ENCODE measurements at places on chromosomes 12 and 14.
A peak's percentile ranks its signal among the peaks of the same experiment; 100 is the strongest.

DNA sequence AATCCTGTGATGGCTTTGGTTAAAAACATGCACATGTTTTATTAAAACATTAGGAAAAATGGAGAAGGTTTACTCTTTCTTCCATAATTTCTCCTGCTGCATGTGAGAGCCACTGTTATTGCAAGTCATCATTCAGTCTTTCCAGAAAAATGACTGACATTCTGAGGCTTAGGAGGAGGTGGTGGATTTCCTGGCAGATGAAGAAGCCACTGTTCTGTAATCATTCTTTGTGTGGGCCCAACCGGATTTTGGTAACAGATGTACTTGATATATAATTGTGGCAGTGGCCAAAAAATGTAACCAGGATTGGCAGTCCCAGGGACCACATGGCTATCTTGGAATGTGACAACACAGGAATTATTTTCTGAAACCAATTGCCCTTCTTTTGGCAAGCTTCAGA lies 120.2 kb downstream of the DAAM1 start:
- no peak for DNase-seq

- no peak for DNase-seq
Observed at GRCh38 chr12:47267571-47267970, 187.8 kb upstream of the AMIGO2 start.

GRCh38 chr14:99479160-99479905 lies 1.3 kb downstream of the SETD3 start:
- no peak for DNase-seq

GRCh38 chr12:11729008-11729407 lies 79.5 kb downstream of the ETV6 start:
- DNase-seq, result no peak

GRCh38 chr12:71160585-71160984 lies 2.8 kb upstream of the TSPAN8 start:
- no peak for DNase-seq

- DNase-seq, result no peak
Observed at GRCh38 chr12:83005534-83006197, 319.0 kb downstream of the TMTC2 start.

DNA sequence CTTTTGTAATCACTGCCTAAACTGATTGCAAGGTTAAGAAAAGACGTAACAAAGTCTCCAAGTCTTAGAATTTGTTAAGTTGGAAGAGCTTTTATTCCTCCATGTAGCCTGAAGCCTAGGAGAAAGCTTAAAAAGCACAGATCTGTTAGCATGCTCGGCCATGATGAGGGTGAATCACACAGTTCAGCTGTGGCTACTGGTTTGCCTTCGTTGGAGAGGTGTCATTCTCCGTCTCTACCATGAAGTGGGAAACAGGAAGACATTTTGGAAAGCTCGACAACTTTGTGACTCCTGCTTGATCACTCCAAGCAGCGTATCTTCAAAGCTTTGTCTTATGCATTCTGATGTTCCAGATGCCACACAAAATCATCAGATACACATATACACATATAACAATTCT lies 27.1 kb downstream of the DCP1B start:
- DNase-seq, result no peak

DNA sequence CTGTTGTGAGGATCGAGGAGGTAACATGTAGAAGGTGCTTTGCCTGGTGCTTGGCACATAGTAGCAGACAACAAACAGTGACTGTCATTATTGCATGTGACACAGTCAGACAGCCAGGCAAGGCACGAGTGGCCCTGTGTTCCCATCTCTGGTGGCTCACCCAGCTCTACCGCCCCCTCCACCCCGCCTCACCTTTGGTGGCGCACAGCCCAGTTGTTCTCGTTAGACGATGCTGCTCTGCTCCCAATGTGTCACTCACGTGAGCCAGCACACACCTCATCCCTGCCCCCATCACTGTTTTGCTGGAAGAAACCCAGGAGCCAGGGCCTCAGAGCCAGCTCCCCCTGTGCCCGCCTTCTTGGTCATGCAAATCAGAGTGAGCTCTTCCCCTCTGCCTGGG lies 113.3 kb downstream of the CALM1 start:
- peak; percentile 12 for DNase-seq

DNA sequence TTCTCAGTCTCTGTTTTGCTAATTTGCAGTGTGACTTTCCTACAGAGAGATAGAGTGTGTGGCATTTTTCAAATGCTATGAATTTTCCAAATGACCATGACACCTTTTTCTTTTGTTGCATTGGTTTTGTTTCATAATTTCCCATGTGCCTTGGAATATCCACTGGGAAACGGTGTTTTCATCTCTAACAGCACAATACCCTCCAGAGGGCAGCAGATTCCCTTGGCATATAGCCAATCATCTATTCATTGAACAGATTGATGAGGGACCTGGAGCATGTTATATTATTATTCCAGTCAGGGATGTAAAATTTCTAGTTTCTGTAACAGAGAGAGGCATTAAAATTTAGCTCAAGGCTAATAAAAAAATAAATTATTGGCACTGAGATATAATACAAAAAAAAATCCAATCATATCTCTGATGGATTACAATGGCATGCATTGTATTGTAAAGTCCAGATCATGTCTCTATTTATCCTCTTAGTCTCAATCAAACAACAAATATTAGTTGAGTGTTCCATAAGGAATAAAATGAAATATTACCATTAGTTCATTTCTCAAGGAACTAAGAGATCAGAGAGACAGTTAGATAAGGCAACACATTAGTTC lies 29.6 kb upstream of the NTN4 start:
- DNase-seq, result peak; percentile 47

DNA sequence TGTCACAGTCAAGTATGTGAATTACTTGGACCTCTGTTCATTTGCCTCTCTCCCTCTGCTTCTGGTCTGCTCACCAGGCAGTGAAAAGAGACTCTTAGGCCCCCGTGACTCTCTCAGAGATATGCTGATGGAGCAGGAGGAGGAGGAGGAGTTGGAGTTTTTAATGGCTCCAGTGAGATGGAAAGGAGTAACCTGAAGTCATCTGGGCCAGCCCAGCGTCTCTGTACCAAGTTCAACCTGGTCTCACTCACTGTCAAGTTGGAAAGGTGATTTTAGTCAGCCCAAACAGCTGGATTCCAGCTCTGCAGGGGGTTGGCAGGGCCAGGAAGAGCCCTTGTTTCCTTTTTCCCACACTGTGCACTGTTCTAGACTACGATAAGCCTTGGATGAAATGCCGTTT lies 48.6 kb downstream of the SH2B3 start:
- no peak for DNase-seq

DNA sequence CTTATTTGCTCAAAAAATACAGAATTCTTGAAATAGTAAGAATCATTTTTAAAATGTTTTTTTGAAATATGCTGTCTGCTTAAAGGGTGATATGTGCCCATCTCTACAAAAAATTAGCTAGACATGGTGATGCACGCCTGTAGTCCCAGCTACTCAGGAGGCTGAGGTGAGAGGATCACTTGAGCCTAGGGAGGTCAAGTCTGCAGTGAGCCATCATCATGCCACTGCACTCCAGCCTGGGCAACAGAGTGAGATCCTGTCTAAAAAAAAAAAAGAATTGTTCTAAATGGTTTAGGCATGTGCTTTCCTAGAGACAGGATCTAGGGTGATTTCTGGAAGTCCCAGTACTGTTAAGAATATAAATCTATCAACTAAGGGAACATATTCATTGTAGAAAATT lies 75.6 kb upstream of the HECTD1 start:
- no peak for DNase-seq

- peak; percentile 21 for DNase-seq
Observed at GRCh38 chr12:114547636-114548035, 136.3 kb downstream of the TBX3 start.

DNA sequence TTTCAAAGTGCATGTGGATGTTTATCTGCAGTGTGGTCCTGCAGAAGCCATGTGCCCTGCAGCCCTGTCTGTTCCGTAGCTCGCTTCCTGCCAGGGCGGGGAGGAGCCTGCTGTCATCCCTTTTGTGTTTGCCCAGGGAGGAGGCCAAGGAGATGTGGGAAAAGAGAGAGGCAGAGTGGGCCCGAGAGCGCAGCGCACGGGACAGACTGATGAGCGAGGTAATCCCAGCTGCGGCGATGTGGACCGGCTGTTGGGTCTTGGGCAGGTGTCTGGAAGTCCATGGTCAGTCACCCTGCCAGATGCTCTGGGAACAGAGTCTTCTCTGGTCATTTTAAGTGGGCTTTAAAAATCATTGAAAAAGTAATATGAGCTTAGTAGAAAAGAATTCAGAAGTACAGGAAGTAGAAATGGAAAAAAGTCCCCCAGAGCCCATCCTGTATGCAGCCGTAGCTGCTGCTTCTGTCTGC lies 12.8 kb downstream of the TCHP start:
- DNase-seq, result no peak

- DNase-seq, result peak; percentile 94
Observed at GRCh38 chr12:6963016-6963731, 7.3 kb downstream of the PHB2 start.

DNA sequence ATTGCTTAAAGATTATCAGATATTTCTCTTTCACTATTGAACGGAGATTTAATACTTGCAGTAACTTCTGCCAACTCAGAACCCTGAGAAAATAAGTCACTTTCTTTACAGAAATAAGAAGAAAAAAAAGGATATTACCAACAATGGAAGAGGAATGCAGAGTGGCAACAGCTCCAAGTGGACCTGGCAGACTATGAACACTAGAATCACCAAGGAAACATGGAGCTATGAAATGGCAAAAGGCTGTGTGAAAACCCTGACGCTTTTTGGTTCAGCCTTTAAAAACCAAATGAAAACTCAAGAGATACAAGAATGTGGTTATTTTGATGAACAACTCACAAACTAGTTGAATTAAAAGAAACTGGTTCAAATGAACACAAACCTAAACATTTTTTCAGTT lies 17.7 kb downstream of the DTD2 start:
- DNase-seq, result no peak

- DNase-seq, result no peak
Observed at GRCh38 chr14:71523630-71524319, 408.5 kb upstream of the RGS6 start.

GRCh38 chr14:59239022-59239421 lies 50.6 kb downstream of the DAAM1 start:
- no peak for DNase-seq

- no peak for DNase-seq
Observed at GRCh38 chr14:29799464-29800095, 128.1 kb downstream of the PRKD1 start.

- no peak for DNase-seq
Observed at GRCh38 chr12:71865757-71866536, 26.4 kb downstream of the TBC1D15 start.

- DNase-seq, result no peak
Observed at GRCh38 chr14:101518611-101519473, 42.5 kb upstream of the DIO3 start.

DNA sequence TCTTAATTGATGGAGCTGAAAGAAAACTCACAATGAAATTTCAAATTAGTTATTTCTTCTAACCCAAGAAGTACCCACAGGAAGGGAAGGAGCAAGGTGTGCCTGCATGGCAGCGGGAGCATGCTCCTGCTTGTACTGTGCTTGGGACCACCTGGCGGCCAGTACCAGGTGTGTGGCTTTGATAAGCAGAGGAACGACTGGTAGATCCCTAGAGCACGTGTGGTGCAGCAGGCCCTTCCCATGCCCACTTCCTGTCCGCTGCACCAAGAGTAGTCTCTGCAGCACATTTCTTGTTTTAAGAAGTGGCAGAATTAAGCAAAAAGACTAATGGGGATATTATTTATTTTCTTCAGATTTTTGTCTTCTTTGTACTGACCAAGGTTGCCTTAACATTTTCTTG lies 122.3 kb upstream of the ATF1 start:
- no peak for DNase-seq

- no peak for DNase-seq
Observed at GRCh38 chr12:78530100-78530765, 334.3 kb upstream of the SYT1 start.

DNA sequence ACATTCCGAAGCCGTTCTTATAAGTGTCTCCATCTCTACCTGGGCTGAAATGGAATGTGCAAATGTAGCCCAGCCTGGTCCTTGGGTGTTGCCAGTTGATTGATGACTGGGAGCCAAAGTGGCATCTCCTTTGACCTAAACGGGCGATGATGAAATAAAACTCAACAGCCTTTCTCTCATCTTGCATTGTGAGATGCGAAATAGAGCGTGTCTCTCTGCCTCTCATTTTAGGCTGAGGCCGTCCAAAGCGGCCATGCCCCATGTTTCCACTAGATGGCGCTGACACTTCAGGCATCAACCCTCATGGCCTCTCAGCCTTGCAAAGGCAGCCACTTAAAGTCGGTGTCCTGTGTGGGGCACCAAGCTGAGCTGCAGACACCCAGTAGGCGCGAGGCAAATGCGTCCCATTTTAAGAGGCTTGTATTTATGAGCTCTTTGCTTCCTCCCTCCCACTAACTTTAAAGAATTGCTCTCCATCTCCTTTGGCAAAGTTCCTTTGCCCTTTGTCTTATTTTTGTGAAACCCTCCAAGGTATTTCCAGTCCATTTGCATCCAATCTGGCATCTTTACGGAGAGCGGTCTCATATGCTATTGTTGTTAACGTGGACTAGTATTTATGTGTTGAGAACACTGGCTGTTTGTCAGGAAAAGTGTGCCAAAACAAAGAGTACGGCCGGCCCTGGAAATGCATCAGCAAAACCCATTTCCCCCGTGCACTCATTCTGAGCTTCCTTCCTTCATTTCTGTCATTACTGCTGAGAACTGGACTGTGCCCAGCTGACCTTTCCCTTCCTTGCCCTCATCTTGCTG lies 25.0 kb downstream of the GPRC5A start:
- DNase-seq, result peak; percentile 65

GRCh38 chr12:100868487-100868886 lies 73.9 kb downstream of the ANO4 start:
- DNase-seq, result no peak

DNA sequence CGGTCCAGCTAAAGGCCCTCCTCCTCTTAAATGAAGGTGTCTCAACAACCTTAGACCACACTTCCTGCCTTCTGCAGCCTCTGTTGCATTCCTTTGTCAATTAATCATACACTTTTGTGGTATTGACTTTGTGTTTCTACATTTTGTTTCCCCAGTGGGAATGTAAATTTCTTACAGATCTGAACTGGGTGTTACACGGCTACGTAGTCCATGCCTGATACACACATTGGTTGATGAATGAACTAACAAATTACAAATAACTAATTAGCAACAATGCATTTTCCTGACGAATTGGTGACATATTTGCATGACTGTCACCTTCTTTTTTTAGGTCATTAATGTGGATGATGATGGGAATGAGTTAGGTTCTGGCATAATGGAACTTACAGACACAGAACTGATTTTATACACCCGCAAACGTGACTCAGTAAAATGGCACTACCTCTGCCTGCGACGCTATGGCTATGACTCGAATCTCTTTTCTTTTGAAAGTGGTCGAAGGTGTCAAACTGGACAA lies 15.2 kb upstream of the CCT2 start:
- no peak for DNase-seq

All from NCI-H774 (cell line).